ENCODE measurements at places on chromosomes 5 and 9.

DNA sequence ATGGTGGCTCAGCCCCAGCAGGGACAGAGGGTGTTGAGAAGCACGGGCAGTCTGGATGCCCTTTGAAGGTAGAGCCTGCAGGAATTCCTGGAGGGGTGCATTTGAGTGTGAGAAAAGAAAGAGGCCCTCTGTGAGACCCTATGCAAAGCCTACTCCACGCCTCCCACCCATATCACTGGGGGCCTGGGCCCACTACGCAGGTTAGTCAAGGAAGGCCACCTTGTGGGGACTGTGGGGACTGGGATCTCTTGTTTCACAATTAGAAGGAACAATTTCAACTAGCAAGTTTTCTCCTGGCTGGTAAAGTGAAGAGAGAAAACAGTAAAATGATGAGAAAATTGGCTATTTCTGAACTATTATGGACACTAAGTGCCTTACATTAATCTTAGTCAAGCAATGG lies 486.2 kb upstream of the DAP start:
- no peak for DNase-seq

DNA sequence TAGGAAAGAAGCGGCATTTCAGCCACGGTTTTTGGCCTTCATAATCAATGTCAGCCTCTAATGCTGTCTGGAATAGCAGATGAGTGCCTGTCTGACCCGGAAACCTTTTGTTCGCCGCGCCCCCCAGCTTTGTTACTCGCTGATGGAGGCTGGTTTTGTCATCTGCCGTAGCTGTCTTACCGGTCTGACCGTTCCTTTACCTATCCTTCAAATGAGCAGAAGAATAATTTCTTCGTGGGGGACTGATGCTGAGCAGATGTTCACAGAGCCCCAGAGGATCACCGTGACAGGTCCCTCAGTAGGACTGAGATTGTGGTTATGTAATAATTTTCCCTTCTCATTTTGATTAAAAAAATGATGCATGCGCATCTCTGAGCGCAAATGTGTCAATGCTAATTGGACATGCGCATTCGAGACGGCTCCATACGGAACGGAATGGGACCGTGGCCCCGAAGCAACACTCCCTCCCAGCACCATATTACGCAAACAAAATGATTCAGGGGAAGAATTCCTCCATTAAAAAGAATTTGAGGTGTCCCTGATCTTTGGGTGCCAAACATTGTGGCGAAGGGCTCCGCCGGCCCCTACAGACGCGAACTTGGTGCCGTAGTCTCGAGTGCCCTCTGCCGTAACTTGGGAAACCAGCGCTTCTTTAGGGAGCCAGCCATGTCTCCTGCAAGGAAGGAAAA lies 27.6 kb downstream of the TLX3 start:
- no peak for DNase-seq

- DNase-seq: no peak
Observed at GRCh38 chr5:160903551-160903950, 51.5 kb upstream of the ATP10B start.

DNA sequence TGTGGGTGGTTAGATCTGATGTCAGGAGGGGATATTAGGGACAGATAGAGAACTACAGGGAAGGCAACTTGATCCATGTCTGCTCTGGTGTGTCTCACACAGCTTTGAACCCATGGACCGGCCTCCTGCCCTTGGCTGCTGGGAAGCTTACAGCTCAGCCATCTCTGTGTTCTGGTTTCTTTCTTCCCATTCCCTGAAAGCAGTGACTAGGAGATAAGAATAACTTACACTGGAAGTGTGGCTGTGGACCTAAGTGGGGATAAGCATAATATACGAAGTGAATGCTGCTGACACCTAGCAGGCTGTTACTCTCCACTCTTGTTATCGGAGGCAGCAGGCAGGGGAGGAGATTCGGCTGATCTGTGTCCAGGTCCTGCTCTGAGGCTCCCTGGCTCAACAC lies 282.3 kb upstream of the TUT7 start:
- no peak for DNase-seq

GRCh38 chr9:18421391-18421790 lies 52.6 kb upstream of the ADAMTSL1 start:
- DNase-seq: no peak

DNA sequence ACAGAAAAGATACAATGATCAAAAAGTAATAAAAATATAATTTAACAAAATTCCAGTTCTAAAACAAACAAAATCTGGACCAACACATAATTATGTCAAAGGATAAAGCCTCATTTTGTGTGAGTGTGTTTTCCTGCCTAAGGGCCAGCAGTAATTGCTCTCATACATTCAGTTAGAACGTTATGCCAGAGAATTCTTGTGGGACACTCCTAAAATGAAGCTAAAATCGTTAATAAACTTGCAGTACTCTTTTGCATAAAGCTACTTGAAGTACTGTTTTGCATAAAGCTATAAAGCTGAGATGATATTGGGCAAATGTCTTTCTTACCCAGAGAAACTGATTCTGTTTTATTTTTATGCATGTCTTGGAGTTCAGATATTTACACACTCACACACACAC lies 1072.3 kb downstream of the MAT2B start:
- DNase-seq: no peak

DNA sequence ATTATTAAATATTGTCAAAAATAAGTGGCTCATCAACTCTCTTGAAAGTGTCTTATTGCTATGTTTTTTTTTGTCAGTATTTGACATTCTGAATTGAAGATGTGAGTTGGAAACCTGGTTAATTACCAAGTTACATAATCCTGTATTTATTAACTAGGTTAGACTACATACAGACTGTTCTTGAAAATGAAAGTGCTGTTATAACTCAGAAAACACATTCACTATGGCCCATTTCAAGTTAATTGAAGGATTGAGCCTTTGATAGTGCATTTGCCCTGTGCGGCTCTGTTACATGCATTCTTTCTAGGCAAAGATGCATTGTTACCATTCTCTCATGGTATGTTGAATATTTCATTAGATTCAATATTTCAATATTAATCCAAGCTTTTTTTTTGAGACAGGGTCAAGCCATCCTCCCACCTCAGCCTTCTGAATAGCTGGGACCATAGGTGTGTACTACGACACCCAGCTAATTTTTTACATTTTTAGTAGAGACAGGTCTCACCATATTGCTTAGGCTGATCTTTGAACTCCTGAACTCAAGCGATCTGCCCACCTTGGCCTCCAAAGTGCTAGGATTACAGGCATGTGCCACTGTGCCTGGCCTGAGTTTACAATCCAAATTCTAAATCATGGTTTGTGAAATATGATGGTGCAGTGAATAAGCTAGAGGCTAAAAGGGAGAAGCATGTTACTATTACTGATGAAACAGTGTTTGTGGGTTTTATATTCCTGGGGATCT lies 10.0 kb downstream of the CTNNA1 start:
- no peak for DNase-seq

GRCh38 chr9:69580582-69581214 lies 91.5 kb downstream of the APBA1 start:
- DNase-seq: no peak

DNA sequence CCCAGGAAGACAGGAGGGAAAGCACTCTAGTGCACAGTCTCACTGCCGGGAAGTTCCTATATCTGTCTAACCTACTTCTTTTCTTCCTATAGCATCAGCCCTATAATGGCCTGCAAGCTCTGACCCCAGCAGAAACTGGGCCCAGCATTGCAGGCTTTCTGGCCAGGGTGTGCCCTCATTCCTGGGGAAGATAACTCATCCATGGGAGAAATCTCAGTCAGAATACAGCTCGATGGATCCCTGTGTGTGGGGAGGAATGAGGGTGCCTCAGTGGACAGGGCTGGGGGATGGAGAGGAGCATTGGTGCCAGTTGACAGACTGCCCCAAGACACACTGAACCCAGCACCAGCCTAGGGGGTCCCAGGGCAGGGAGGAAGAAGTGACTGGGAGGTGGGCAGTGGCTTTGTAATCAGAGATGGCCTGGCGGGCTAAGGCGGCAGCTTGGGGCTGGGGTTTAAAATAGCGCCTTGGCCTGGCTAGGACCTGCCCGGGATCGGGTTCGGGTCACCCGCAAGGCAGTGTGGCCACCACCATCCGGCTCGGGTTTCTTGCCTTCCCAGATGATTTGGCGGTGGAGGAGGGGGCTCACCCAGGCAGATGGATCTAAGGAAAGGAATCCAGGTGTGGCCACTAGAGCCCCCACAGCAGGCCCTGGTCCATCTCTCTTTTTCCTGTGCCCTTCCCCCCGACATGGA lies 7.6 kb upstream of the CXXC5 start:
- DNase-seq: no peak

DNA sequence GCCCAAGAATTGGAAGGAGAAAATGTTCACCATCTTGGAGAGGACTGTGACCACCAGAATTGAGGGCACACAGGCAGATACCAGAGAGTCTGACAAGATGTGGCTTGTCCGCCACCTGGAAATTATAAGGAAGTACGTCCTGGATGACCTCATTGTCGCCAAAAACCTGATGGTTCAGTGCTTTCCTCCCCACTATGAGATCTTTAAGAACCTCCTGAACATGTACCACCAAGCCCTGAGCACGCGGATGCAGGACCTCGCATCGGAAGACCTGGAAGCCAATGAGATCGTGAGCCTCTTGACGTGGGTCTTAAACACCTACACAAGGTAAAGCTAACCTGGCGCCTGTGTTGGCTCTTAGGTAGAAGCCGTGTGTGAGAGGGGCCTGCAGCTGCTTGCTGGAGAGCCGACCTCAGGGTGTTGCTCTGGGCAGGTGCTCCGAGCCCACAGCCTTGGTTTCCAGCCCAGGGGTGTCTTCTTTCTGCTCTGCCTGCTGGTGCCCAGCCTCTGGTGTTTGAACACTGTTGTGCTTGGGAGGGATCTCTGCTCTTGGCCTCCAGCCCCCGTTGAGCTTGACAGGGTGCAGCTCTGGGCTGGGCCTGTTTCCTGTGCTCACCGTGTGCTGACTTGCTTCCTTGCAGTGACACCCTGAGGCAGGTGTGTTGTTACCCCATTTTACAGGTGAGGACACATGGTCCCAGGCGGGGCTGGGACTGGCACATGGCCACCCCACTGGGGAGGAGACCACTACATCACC lies 10.9 kb downstream of the EXOC3 start:
- no peak for DNase-seq

GRCh38 chr9:134707031-134707680 lies 65.6 kb downstream of the COL5A1 start:
- no peak for DNase-seq

GRCh38 chr5:4868140-4868735 lies 271.9 kb upstream of the ADAMTS16 start:
- DNase-seq: no peak

All from stimulated activated CD8-positive, alpha-beta memory T cell treated with anti-CD3 and anti-CD28 coated beads, Interleukin-15, amount 100 ng/mL, for 24 hours (primary cell).